ENCODE measurements at places on chromosomes 5 and 9. TPM values are rescaled to one million over a fixed set of nuclear protein-coding genes. Genes with fewer than 3 reads are reported as not detected.

Gene CTNND2
- total RNA-seq = not detected

Gene PCDHA1
- not detected for total RNA-seq

Gene ENC1
- 0.89 TPM for total RNA-seq

Gene SLC34A1
- total RNA-seq = 0.11 TPM

Gene FOXI1
- total RNA-seq = not detected

Gene IFNA2
- total RNA-seq = not detected

Gene DPP7
- total RNA-seq = 221 TPM

Gene CACNA1B
- not detected for total RNA-seq

Gene DMRTA1
- total RNA-seq = not detected

Gene ZNF879
- total RNA-seq = 3.2 TPM

Gene CSF1R
- 0.14 TPM for total RNA-seq

Gene MAP1B
- total RNA-seq = 0.09 TPM

Gene CDX1
- total RNA-seq = not detected

Gene FBN2
- not detected for total RNA-seq

Gene CDH10
- not detected for total RNA-seq

Gene PLAC8L1
- not detected for total RNA-seq

Gene ABLIM3
- not detected for total RNA-seq

Gene IL31RA
- total RNA-seq = 0.14 TPM

Gene TAF1L
- 0.05 TPM for total RNA-seq

Gene TAS2R1
- not detected for total RNA-seq

Gene C9
- not detected for total RNA-seq

Gene CTSV
- 0.27 TPM for total RNA-seq

Gene PPP3R2
- not detected for total RNA-seq

Gene TXNDC8
- total RNA-seq = not detected

Gene RNF180
- total RNA-seq = not detected

Gene MCIDAS
- total RNA-seq = not detected

Gene FRMD3
- total RNA-seq = 0.50 TPM

Gene MARCOL
- total RNA-seq = not detected

Gene HTR4
- total RNA-seq = not detected

Gene HK3
- 0.39 TPM for total RNA-seq

Gene ADAMTS6
- total RNA-seq = 2.0 TPM

Gene CNTFR
- total RNA-seq = not detected

Gene PCDHA9
- total RNA-seq = not detected

Gene GABRA6
- not detected for total RNA-seq

Gene PCDHA10
- total RNA-seq = not detected

Gene SPOCK1
- 0.16 TPM for total RNA-seq

Gene PTGER4
- total RNA-seq = 84.2 TPM

Gene ADAMTS16
- not detected for total RNA-seq

Gene KLF4
- 0.18 TPM for total RNA-seq

Gene STPG3
- total RNA-seq = not detected

Gene GMCL2
- not detected for total RNA-seq

Gene QRFP
- total RNA-seq = not detected

Gene ANKDD1B
- 0.23 TPM for total RNA-seq

Gene PCDHGC4
- 0.05 TPM for total RNA-seq

Gene ALDH7A1
- 1.4 TPM for total RNA-seq

Gene LCN15
- total RNA-seq = not detected

Gene RIMOC1
- total RNA-seq = 24.6 TPM

Gene DOLPP1
- total RNA-seq = 23.6 TPM

Gene RASEF
- total RNA-seq = not detected

Gene TAF11L3
- total RNA-seq = not detected

Gene THG1L
- total RNA-seq = 20.3 TPM

Gene KCTD16
- not detected for total RNA-seq

Gene TMEM215
- not detected for total RNA-seq

Gene NCS1
- total RNA-seq = 2.2 TPM

Gene PCDHGA5
- total RNA-seq = 0.55 TPM

Gene SHISAL2B
- total RNA-seq = not detected

Gene PCDHGA12
- 0.18 TPM for total RNA-seq

Gene MYORG
- 1.0 TPM for total RNA-seq

Gene IFNE
- not detected for total RNA-seq
